Fibroblast of the aortic adventitia (primary cell): ENCODE measurements at places on chromosomes 1 and 21. TPM values are rescaled to one million over a fixed set of nuclear protein-coding genes. Genes with fewer than 3 reads are reported as not detected.

- DNase-seq: no peak
Observed at GRCh38 chr1:227666286-227666685, 68.8 kb downstream of the JMJD4 start.

DNA sequence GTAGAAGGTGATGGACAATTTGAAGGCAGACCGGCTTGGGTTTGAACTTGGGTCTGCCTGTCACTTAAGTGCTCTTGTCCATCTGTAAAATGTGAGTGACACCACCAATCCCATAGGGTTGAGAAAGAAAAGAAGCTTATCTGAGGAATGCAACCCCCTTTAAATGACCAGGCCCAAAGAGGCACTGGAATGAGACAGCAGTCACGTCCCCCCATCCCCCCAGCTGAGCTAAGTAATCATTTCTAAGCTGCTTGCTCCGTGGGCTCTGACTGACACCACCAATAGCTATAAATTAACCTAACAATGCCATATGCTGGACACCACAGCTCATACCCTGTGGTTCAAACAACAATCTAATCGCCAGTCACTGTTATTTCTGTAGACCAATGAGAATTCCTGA is 15.1 kb downstream of the LCA5L start:
- no peak for DNase-seq

GRCh38 chr1:119373465-119373864 is 4.9 kb downstream of the HAO2 start:
- no peak for DNase-seq

DNA sequence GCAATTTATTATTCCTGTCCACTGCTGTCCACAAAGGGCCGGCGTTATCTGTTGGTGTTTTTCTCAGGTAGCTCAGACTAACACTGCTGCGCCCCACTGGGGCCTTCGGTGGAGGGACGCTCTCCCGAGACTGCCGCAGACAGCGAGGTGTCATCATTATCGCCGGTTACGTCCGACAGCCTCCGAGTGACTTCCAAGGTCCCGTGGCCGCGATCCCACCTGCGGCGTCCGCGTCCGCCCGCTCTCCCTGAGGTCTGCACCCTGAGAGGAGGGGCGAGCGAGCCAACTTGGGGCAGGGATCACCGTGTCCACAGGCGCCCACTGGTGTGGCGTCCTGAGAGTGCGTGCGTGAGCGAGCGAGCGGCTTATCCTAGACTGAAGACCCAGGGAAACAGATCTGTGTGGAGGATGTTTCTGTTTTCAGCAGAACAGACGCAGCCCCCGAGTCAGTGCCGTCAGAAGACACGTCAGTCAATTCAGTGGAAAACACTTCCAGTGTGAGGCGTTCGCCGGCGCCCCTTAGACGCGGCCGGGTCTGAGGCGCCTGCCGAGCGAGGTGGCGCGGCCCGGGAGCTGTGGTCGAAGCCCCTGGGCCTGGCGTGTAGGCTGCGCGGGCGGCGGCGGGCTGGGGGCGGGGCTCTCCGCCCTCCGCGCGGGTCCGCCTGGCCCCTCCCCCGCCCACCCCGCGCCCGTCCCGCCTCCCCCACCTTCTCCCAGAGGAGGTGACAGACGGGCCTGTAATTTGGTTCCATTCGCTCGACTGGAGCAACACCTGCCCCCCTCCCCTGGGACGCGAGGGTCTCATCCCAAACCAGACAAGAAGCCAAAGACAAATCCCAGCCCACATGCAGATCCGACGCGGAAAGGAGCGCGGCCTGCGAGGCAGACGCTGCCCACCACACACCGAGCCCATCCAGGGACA is 12.6 kb downstream of the NHLH2 start:
- DNase-seq: no peak

DNA sequence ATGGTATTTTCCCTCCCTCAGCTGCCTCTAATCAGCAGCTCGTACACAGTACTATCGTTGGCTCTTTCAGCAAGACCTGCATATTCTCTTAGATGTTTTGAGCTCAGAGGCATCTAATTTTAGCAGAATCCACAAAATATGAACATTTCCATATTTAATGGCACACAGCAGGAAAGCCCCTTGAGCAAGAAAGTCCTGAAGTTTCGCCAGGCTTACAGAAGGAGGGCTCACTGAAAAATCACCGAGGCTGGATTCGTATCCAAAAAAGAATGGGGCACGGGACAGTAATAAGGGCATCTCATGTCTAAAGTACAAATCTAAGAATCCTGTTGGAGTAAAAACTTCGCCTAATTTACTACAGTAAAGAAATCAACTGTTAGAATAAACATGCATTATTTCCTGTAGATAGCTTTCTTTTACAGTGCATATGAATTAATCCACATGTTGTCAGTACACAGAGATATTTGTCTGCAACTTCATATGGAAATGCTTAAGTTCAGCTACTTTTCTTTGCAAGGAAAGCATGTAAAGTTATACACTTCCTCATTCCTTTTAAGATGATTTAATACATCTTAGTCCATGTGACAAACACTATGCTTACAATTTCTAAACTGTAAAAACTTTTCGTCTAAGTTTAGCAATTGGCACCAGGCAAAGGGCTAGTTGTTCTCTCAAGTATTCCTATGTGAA is 1205.3 kb upstream of the ADGRL4 start:
- peak; percentile 8 for DNase-seq

- DNase-seq: no peak
Observed at GRCh38 chr1:167094690-167095089, 815 bp downstream of the STYXL2 start.

DNA sequence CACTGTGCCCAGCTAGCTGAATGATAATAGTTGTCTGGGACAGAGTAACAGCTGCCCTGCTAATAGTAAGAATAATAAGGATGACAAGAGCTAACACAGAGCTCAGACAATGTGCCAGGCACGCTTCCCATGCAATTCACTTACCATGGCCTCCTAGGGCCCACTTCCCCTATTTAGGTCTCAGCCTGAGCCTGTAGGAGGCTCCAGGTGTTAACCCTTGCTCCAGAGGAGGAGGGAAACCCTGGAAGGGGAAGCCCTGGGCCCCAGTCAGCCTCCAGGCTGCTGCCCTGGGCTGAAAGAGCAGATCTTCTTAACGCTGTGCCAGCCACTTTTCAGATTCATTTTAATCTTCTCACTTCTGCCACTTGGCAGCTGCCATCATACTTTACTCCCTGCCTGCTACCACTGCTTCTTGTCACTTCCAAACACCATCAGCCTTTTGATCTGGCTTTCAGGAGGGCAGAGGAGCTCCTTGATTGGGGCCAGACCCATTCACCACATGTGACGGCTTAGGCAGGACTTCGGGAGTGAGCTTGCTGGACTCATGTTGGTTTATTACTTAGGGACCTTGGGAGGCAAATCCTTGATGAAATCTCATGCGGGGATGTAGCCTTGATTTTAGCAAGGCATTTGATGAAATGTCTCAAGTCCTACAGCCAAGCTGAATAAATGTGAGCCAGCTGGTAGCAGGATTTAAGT is 66.7 kb upstream of the PARP1 start:
- no peak for DNase-seq

- peak; percentile 99 for DNase-seq
Observed at GRCh38 chr1:3312898-3313575, 141.4 kb upstream of the ARHGEF16 start.

- DNase-seq: no peak
Observed at GRCh38 chr1:236834876-236835275, 39.8 kb downstream of the MTR start.

DNA sequence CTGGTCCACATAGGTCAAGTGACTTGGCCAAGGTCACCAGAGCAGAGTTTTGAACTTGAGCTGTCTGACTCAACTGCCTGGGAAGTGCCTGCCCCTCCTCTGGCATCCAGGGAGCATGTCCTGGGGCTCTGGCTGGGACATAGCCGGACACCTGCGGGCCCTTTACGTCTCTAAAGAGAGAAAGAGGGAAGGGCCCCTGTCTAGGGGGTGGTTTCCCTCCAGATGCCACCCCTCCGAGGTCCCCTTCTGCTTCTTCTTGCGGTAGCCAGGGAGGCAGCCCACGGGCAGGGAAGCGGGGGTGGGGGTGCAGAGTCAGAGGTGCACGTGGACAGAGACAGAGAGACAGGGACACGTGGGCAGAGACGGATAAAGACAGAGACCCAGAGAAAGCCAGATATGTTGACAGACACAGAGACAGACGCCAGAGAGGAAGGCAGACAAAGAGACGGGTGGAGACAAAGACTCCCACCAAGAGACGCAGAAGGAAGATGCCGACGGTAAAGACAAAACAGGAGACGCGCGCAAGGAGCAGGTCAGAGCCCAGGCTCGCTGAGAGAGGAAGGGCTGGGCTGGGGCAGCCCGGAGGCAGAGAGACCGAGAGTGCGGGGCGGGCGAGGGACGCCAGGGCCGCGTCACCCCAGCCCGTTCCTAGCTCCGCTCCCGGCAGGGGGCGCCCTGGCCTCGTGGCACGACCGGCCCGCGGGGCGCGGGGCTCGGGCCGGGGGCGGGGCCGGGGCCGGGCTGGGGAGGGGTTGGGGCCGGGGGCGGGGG is 458 bp upstream of the ALPL start:
- DNase-seq: peak; percentile 24

GRCh38 chr1:43015269-43015668 is 56.6 kb upstream of the SLC2A1 start:
- DNase-seq: no peak

DNA sequence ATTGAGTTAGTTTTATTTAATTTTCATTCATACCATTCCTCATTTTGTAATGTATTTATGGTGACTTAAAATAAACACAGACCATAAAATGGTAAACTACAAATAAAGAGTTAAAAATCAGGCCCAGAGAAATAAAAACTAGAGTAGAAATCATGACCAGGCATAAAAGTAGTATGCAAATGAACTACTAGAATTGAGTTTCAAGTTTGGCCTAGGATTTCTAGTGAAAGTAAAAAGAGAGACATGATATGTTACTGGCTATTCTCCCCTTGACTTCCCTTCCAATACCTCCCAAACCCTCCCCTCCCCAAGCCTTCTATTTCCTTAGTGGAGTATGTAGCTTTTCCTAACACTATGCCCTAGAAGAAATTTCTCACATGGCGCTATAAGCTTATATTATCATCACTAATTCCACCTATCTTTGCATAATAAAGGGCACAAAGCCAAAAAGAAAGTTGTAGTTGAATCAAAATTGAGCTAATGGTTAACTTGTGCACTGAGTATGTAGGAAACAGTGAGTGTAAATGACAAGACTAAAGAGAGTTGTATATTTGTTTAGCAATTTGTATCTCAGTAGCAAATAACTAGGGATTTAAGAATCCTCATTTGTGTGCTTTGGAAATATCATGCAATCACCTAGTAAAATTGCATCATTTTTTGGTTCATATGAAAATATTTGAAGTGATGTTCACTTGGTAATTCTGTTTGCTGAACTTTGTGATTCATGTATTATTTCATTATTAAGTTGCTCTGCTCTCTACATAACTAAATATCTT is 29.7 kb upstream of the CDC14A start:
- DNase-seq: peak; percentile 71

DNA sequence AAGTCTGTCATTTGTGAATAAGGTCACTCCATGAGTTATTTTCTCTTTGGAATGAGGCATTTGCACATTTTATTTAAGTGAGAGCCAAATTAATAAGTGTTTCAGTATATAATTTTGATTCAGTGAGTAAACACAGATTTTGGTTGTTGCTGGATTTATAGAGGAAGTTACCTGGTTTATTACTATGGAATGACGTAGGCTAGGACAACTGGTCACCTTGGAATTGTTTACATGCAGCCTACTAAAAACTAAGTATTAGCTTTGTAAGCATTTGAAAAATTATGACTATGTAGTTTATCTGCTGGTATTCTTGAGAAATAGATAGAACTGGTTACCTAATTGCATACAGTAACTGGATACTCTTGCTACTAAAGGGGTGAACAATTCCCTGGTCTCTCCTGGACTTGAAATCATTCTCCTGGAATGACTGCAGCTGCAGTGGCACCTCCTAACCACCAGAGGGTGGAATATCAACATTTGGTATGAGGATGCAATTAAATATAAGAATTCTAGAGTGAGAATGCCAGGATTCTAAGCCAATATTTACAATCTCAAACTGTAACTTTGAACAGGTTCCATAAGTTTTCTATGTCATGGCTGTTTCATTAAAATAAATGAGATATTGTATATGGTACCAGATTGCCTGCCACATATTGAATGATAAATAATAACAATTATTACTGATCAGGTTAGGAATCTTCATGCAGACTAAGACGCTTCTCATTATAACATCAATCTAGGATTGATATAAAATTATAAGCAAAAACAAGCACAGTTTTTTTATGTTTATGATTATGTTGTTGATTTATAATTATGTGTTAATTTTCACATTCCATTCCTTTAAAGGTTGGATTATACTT is 3.5 kb upstream of the KRTAP27-1 start:
- DNase-seq: peak; percentile 22

DNA sequence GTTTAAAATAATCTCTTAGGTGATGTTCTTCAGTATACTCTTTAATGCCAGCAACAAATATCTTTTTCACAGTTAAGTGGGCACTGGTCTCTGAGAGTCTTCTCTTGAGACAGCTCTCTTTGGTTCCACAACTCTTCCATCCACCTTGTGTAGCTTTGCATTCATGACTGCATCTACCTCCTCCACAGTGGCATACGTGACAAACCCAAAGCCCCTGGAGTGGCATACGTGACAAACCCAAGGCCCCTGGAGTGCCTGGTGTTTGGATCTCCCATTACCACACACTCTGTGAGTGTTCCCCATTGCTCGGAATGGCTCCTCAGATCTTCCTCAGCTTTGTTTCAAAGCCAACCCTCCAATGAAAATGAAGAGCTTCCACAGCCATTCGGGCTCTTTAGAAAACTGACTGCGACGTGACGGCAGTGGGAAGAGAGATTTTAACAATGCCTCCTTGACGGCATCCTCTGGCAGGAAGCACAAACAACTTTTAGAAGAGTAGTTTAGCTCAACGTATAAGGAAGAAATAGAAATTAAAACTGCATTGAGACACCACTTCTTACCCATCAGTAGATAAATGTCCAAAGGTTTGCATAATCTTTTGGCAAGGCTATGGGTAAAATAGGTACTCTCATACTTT is 45.8 kb downstream of the SLC30A7 start:
- no peak for DNase-seq

GRCh38 chr1:199931666-199932377 is 95.7 kb upstream of the NR5A2 start:
- peak; percentile 18 for DNase-seq

GRCh38 chr1:86860020-86860419 is 53.9 kb downstream of the SELENOF start:
- no peak for DNase-seq

DNA sequence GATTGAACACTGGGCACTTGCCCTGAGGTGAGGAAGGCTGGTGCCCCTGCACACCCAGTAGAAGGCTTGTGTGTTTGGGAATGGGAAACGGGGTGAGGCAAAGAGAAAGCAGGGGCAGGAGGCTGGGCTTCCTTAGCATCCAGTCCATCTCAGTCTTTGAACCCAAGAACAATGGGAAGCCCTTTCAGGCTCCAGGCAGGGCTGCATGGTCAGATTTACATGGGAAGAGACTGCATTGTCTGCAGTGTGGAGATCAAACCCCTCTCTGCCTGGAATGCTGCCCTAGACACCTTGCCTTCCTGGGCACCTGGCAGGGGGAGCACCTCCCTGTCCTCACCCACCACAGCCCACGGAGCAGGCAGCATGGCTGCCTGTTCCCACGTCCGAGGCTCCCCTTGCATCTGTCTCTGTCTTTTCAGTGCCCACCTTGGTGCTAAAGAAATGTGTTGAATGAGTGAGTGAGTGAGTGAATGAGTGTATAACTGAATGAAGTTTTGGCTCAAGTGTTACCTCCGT is 268.5 kb downstream of the GRIK3 start:
- no peak for DNase-seq

The IGFN1 gene
- total RNA-seq: under 0.01 and 0.74 TPM in 2 replicates

The TMEM269 gene
- total RNA-seq: 0.09 TPM in 1 of 2 replicates, not detected in the other

The AMY1C gene
- not detected in 2 replicates for total RNA-seq

The GPR25 gene
- total RNA-seq: not detected in 2 replicates

The CD1D gene
- 0.09 TPM in 1 of 2 replicates, not detected in the other for total RNA-seq

The KCNA3 gene
- under 0.01 TPM in 1 of 2 replicates, not detected in the other for total RNA-seq

The TNFSF4 gene
- 0.49 and 2.0 TPM in 2 replicates for total RNA-seq

The MYBPH gene
- 0.08 TPM in 1 of 2 replicates, not detected in the other for total RNA-seq

The NOS1AP gene
- 0.18 TPM in 1 of 2 replicates, not detected in the other for total RNA-seq

The DNAI4 gene
- total RNA-seq: 3.6 and 11.4 TPM in 2 replicates

The USH2A gene
- total RNA-seq: under 0.01 TPM in 1 of 2 replicates, not detected in the other
